Activated T-helper 1 cell treated with Interleukin-2 at 50 U/mL for 16 hours (primary cell): ENCODE measurements at places on chromosomes 13 and 19.
A peak's percentile ranks its signal among the peaks of the same experiment; 100 is the strongest.

DNA sequence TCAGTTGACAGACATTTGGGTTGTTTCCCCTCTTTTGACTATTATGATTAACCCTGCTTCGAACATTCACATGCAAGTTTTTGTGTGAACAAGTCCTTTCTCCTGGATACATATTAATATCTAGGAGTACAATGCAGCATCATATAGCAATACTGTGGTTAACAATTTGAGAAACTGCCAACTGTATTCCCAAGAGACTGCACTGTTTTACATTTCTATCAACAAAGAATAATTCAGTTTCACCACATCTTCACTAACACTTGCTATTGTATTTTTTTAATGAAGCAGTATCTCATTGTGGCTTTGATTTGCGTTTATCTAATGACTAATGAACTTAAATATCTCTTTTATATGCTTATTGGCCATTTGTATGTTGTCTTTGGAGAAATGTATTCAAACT, 184.6 kb upstream of the NBEA start:
- DNase-seq, result no peak

GRCh38 chr13:107067381-107067780, 499.4 kb upstream of the ARGLU1 start:
- no peak for DNase-seq

- DNase-seq, result no peak
Observed at GRCh38 chr19:45280471-45280961, 29.4 kb downstream of the MARK4 start.

- no peak for DNase-seq
Observed at GRCh38 chr19:11480715-11481533, at the start of gene ELAVL3. TSS of gene ELAVL3 (minus strand) at chr19:11481046. CDS start at chr19:11480608, 438 bp downstream.

- peak; percentile 15 for DNase-seq
Observed at GRCh38 chr19:18507021-18507726, 14.7 kb downstream of the ELL start.

DNA sequence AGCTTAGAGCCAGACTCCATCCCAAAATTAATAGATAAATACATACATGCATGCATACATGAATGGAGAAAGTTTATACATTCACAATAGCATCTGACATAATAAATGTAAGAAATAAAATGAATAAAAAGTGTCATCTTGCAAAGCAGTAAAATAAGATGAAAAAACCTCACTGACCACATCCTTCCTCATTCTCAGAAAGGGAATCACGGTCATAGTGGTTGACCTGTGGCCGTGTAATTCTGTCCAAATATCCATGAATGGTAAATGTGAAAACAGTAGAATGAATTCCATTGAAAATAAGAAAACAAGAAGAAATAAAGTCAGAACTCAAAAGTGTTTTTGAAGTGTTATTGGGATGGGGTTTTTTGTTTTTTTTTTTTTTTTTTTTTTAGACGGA, 9.8 kb upstream of the CDC42EP5 start:
- DNase-seq, result no peak

- DNase-seq, result no peak
Observed at GRCh38 chr13:29591310-29591709, 4.2 kb downstream of the SLC7A1 start.

DNA sequence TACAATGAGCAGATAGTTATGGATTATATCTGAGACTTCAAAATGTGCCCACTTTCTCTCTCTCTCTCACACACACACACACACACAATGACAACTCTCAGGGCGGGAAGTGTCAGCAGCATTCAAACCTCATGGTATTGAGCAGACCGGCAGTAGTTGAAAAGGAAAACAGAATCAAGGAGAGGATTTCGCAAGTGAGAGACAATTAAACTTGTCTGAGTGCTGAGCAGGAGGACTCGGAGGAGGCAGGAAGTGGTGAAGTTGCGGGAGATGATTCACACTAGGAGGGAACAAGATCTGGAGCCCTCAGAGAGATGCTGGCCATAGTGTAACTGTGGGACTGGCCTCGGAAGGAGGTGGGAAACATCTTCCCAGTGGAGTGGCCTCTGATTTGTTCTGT, 353.1 kb downstream of the EFNB2 start:
- no peak for DNase-seq

DNA sequence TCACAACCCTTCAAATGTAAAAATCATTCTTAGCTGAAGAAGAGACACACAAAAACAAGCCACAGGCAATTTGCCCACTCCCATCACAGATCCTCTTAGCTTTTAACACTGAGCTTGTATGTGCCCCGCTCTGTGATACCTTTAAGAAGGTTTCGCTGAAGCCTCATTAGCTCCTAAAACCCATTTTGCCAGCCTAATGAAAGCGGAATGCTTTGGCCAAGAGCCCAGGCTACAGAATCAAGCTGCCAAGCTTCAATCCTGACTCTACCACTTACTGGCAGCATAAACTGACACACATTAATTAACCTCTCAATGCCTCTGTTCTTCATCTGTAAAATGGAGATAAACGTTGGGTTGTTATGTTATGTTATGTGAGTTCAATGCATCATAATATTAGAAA, 10.5 kb downstream of the ZNF112 start:
- DNase-seq, result no peak

- no peak for DNase-seq
Observed at GRCh38 chr13:67493835-67494234, 263.7 kb upstream of the PCDH9 start.

- DNase-seq, result no peak
Observed at GRCh38 chr13:98549006-98549727, 27.7 kb downstream of the STK24 start.

DNA sequence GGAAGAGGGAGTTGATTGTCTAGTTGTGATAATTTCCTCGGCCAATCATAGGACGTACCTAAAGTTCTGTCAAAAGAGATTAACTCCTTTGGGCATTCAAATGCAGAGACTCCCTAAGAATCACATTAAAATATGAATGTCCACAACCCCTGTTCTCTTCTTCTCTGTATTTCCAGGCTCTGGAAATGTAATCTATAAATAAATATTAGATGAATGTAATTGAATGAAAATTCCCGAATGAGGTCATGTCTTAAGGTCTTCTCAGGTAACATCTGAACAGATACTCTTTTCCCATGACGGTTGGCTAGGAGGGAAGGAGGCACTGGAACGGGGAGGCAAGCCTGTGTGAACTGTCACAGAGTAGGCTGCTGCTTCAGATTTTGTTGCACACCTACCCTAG, 145.2 kb downstream of the OXGR1 start:
- DNase-seq, result no peak

DNA sequence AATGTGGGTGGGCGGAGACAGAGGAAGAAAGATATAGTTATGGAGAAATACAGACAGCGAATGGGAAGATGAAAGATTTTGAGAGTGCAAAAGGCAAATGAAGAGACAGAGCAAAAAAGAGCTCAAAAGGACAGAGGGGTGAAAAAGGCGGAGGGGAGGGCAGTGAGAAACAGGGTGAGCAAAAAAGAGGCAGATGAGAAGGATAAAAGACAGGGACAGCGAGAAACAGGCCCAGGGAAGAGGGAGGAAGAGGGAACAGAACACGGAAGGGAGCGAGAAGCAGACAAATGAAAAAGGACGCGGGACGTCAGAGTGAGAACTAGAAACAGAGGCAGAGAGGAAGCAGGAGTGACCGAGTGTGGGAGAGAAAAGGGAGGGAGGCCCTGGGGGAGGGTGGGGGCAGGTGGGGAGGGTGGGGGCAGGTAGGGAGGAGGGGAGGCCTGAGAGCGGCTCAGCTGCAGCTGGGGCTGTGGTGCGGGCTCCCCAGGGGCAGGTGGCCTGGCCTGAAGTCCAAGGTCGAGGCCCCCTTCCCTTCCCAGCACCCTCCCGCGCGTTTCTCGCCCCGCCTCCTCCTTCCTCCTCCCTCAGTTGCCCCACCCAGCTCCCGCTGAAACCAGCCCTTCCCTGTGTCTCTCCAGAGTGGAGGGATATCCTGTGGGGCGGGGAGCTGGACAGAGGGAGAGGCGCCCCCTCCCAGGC, 2.9 kb downstream of the KLK1 start:
- DNase-seq, result no peak

DNA sequence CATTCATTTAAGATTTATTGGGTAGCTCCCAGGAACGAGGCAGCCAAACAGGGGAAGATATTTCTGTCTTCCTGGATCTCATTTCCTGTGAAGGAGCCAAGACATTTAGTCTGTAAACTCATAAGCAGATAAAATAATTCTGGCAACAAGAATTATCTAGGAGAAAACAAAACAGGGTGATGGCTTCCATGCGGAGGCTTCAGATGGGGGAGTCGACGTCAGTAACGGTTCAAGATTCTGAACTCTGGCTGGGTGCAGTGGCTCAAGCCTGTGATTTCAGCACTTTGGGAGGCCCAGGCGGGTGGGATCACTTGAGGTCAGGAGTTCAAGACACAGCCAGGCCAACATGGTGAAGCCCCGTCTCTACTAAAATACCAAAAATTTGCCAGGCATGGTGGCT, 1.3 kb downstream of the GNA15 start:
- DNase-seq, result no peak

DNA sequence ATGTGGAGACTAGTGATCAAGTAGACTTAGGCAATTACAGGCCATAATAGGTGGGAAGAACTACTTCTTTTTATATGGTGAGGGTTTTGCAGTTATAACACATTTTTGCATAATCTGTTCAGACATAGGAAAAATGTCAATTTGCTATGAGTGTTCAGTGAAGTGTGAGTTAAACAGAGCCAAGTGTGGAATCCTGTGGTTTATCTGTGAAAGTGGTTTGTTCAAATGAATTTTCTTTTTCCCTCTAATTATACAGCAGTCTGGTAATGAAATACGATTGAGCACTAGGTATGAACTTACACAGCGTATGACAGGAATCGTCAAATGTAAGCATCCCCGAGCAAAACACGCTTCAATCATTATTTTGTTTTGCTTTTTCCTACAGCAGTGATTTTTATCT, 178.3 kb downstream of the STK24 start:
- DNase-seq, result no peak

DNA sequence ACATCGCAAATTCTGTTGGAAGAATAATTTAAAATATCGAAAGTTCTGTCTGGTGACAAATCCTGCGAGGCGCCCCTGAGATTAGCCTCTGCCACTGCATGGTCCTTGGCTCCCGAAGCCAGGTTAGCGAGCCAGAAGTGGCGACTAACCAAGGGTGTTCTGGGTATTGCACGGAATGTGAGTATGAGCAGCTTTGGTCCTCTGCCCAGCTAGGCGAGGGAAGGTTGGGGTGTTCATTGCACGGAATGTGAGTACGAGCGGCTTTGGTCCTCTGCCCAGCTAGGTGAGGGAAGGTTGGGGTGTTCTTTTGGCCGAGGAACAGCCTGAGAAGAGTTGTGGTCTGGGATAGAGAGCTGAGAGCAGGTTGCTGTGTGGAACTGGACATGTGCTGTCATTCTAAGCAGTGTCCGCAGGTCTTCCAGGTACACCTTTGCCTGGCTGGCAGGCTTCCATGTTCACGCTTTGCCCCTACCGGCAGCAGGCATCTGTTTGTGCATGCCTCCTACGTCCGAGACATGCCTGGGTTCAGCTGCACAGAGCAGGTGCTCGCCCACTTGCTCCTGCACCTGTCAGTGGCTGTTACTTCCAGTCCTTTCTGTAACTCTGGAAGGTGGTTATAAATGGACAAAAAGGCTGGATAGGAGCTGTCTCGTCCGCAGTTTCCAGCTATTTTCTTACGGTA, 18.3 kb upstream of the TEX29 start:
- DNase-seq, result no peak

DNA sequence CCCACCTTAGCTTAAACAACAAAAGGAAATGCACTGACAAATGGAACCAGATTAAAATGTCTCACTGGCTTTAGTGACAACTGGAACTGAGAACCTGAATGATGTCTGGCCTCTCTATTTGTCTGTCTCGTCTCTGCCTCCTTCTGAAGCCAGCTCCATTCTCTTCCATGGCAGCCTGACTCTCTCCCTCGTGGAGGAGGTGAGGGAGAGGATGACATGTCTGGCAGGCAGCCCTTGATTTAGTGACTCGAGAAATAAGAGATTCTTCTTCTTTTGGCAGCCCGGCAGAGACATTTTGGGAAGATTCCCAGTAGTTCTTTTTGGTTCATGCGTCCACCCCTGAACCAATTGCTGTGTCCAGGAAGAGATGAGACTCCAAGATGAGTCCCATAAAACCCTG, 131.7 kb downstream of the KLF5 start:
- no peak for DNase-seq

GRCh38 chr19:948842-949496, 23.1 kb downstream of the ARID3A start:
- no peak for DNase-seq

DNA sequence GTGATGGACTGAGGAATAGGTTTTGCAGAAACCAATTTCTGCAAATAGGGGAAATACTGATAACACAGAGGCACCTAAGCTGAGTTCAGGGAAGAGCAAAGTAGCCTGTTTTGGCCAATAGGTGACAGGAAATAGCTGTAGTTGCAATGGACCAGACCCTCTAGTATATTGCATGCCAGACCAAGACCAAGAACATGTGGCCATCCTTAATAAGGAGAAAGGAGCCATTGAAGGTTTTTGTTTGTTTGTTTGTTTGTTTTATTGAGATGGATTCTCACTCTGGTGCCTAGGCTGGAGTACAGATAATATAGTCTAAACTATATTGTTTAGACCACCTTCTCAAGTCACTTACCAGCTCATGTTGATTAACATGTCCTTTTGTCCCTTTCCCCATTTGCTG, 101.5 kb downstream of the ZNF557 start:
- no peak for DNase-seq

GRCh38 chr13:31629085-31629780, 110.1 kb upstream of the RXFP2 start:
- no peak for DNase-seq

- DNase-seq, result no peak
Observed at GRCh38 chr13:112917737-112918136, 51.3 kb upstream of the MCF2L start.

GRCh38 chr13:103952183-103952582, 886.0 kb upstream of the SLC10A2 start:
- no peak for DNase-seq

GRCh38 chr13:35886332-35887114, 244.7 kb downstream of the DCLK1 start:
- no peak for DNase-seq

GRCh38 chr13:75596657-75597182, 39.4 kb upstream of the LMO7 start:
- no peak for DNase-seq

DNA sequence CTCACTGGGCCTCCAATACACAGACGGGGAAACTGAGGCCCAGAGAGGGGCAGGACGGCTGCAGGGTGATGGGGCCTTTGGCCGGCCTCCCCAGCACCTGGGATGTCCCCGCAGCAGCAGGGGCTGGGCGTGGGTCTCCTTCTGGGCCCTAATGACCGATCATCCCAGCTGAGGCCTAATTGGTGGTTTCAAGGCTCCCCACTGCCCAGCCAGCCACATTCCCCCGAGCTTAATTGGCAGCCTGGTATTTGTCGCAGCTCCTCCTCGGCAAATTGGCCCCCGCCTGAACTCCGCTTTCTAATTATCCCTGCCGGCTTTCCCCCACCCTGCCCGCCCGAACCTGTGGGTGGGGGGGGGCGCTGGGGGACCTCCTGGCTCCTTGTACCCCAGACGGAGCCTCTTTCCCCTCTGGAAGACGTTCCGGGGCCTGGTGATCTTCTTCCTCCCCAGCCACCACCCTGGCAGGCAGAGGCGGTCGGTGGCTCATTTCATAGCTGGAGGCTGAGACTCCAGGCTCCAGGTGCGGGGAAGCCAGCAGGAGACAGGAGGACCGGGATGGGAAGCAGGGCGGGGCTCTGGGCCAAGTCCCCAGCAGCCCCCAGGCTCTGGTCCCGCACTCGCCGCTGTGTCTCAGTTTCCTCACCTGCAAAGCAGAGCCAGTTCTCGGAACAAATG, 27.2 kb upstream of the WDR18 start:
- DNase-seq, result no peak

GRCh38 chr19:37867831-37868230, 38.6 kb downstream of the WDR87 start:
- DNase-seq, result no peak

- no peak for DNase-seq
Observed at GRCh38 chr13:21297447-21297846, 121.0 kb downstream of the MRPL57 start.
